ENCODE measurements at places on chromosomes 1 and 21. TPM values are rescaled to one million over a fixed set of nuclear protein-coding genes. Genes with fewer than 3 reads are reported as not detected.

DNA sequence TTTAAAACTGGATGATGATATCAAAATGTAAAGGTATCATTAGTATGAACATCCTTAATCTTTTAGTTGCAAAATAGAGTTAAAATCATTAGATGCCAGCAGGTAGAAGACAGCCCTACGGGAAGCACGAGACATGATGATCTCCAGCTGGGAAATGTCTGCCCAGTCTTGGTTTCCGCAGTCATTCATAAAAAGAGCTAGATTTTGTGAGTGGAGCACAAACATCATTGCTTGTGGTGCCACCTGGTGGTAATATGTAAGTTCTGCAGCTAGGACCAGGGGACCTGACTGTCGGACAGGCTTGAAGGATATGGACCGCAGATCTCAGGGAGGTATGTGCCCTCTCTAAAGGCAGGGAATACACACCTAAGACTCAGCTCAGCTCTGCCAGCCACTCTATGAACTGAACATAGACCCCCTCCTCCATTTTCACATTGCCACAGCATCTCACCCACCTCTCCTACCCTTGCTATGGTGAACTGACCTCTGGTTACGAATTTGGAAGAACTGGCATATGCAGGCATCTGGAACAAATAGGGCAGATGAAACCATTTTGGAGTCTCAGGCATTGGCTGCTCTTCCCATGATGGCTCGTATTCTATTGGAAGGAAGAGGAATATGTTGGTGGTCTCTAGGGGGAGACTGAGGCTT lies 9.2 kb downstream of the FCMR start:
- H3K36me3 ChIP-seq = no peaks in the 10 kb centered on the region
- H3K27ac ChIP-seq = no peak overlapping the region
- no peak for DNase-seq
- H3K27me3 ChIP-seq = peaks cover 13% of the 10 kb centered on the region

- H3K4me3 ChIP-seq = peak overlapping the region; percentile 48
- H3K27me3 ChIP-seq = no peaks in the 10 kb centered on the region
- peak overlapping the region; percentile 56 for H3K27ac ChIP-seq
- DNase-seq = no peak
- no peaks in the 10 kb centered on the region for H3K36me3 ChIP-seq
- no peaks in the 10 kb centered on the region for H3K4me1 ChIP-seq
Observed at GRCh38 chr1:214439352-214440119, 111.9 kb downstream of the PTPN14 start.

DNA sequence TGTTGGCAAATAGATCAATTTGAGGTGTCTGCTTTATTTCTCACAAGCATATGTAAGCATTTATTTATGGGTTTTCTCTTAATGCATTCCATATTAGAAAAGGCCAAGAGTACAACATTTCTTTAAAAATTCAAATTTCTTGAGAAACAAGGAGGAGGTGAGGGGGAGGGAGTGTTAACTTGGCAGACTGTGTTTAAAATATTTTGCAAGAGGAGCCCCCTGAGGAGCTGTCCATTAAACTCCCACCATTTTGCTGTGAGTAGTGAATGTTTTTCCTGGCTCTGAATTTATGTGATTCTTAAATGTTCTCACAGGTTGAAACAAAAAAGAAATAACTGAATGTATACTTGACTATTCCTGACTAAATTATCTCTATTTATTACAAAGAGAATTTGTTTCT lies 363.8 kb downstream of the PTPRC start:
- no peak overlapping the region for H3K27ac ChIP-seq
- no peak for DNase-seq
- H3K27me3 ChIP-seq = no peaks in the 10 kb centered on the region
- H3K4me1 ChIP-seq = no peaks in the 10 kb centered on the region
- no peaks in the 10 kb centered on the region for H3K36me3 ChIP-seq
- no peak overlapping the region for H3K4me3 ChIP-seq

GRCh38 chr1:56922070-56922469 lies 43.7 kb downstream of the C8B start:
- H3K4me3 ChIP-seq = no peak overlapping the region
- H3K36me3 ChIP-seq = no peaks in the 10 kb centered on the region
- DNase-seq = no peak
- H3K27ac ChIP-seq = no peak overlapping the region

GRCh38 chr21:41156142-41156541 lies 11.8 kb upstream of the BACE2 start:
- no peaks in the 10 kb centered on the region for H3K4me1 ChIP-seq
- no peaks in the 10 kb centered on the region for H3K36me3 ChIP-seq
- no peak overlapping the region for H3K4me3 ChIP-seq
- no peaks in the 10 kb centered on the region for H3K27me3 ChIP-seq
- DNase-seq = no peak

GRCh38 chr1:109882288-109883245 lies 28.1 kb upstream of the CSF1 start:
- DNase-seq = no peak
- H3K4me3 ChIP-seq = no peak overlapping the region
- H3K27me3 ChIP-seq = no peaks in the 10 kb centered on the region
- H3K27ac ChIP-seq = peak overlapping the region; percentile 70
- no peaks in the 10 kb centered on the region for H3K36me3 ChIP-seq

- no peak overlapping the region for H3K27ac ChIP-seq
- H3K27me3 ChIP-seq = no peaks in the 10 kb centered on the region
- no peaks in the 10 kb centered on the region for H3K36me3 ChIP-seq
- no peaks in the 10 kb centered on the region for H3K4me1 ChIP-seq
- no peak overlapping the region for H3K4me3 ChIP-seq
- no peak for DNase-seq
Observed at GRCh38 chr1:177799746-177800145, 170.1 kb downstream of the SEC16B start.

DNA sequence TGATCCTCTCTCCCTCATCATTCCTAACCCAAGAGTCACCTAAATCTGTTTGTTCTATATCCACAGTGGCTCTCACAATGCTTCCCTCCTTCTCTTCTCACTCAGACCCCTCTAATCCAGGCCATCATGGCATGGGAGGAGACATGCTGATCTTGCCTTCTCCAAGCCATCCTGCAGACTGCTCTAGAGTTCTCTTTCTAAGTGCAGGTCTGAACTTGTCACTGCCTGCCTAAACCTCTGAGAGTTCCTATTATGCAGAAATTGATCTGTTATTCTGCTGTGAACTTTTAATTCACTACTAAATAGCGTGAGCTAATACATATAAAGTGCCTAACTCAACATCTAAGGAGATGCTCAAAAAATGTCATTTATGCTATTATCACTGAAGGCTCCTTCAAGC lies 26.8 kb downstream of the LAMC2 start:
- H3K4me3 ChIP-seq = no peak overlapping the region
- H3K4me1 ChIP-seq = peaks cover 9% of the 10 kb centered on the region
- no peaks in the 10 kb centered on the region for H3K36me3 ChIP-seq
- no peak for DNase-seq

ATAD3C gene
- not detected for total RNA-seq

CELSR2 gene
- total RNA-seq = 4.0 TPM

- no peak for DNase-seq
- H3K27ac ChIP-seq = peak overlapping the region; percentile 75
- H3K36me3 ChIP-seq = no peaks in the 10 kb centered on the region
- no peaks in the 10 kb centered on the region for H3K4me1 ChIP-seq
Observed at GRCh38 chr1:52928015-52928404, 934 bp downstream of the SCP2 start.

TMPRSS15 gene
- not detected for total RNA-seq
